ENCODE measurements at places on chromosomes 13 and 19.

GRCh38 chr19:10450853-10451609 lies 30.7 kb downstream of the PDE4A start:
- H3K4me1 ChIP-seq = peaks cover 15% of the 10 kb centered on the region
- H3K27ac ChIP-seq = no peak overlapping the region
- no peak overlapping the region for H3K4me3 ChIP-seq
- DNase-seq = no peak

DNA sequence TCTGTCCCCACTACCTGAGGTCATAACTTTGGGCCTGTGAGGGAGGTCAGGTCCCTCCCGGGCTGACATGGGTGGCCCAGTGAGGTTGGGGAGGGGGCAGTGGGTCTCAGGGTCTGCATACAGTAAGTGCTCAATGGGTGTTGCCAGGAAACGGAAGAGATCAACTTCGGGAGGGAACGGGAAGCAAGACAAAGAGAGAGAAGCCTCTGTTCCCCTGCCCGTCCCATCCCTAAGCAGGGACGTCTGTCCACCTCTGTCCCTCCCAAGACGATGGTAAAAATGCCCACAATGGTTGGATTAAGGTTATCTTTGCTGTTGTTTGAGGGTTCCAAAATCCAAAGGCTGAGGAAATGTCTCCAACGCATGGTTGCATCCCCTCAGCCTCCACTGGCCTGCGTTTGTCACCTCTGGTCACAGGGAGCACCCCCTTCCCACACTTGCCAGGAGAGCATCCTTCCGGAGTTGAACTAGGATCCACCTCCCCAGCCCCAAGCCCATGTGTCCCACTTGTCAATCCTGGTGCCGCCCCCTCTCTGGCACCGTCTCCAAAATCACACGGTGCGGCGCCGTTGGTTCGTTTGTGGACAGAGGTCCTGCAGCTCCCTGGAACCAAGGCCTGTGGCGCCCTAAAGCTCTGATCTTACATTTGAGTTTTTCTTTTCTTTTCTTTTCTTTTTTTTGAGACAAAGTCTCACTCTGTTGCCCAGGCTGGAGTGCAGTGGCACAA lies 774 bp upstream of the HOMER3 start:
- H3K27me3 ChIP-seq = peaks cover 41% of the 10 kb centered on the region
- peak overlapping the region; percentile 49 for H3K4me3 ChIP-seq
- peaks cover 4% of the 10 kb centered on the region for H3K4me1 ChIP-seq
- no peak for DNase-seq
- no peak overlapping the region for H3K27ac ChIP-seq

DNA sequence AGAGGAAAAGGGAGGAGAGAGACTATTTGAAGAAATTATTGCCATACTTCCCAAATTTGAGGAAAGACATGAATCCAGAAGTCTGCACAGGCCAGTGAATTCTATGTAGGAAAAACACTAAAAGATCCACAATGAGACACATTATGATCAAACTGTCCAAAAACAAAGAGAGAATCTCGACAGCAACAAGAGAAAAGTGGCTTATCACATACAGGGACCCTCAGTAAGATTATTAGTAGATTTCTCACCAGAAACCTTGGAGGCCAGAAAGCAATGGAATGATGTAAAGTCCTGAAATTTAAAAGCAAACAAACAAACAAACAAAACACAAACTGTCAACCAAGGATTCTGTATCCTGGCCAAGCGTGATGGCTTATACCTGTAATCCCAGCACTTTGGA lies 55.7 kb upstream of the IL17D start:
- no peak for DNase-seq
- no peak overlapping the region for H3K27ac ChIP-seq
- H3K4me3 ChIP-seq = no peak overlapping the region
- no peaks in the 10 kb centered on the region for H3K36me3 ChIP-seq
- peaks cover under 1% of the 10 kb centered on the region for H3K27me3 ChIP-seq
- H3K4me1 ChIP-seq = no peaks in the 10 kb centered on the region

DNA sequence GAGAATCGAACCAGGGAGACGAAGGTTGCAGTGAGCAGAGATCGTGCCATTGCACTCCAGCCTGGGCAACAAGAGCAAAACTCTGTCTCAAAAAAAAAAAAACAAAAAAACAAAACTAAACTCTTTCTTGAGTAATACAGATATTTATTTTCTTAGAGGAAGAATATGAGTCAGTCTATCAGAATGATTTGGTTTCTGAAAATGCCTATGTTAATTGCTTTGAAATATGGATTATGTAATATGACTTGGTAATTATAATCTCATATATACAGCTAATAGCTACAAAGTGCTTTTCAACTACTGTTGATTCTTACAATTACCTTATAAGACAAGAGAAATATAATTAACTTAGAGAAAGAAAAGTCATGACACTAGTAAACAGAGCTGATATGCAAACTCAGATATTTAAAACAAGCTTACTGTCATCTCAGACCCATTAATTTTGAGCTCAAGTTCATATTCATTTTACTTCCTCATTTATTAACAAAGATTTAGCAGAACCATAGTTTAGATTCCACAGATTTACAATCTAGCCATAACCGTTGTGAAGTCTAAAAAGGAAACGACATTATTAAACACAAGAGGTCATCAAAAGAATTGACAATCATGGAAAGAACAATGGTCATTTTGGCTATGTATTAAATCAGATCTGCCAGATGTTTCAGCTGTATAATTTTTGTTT lies 88.0 kb downstream of the TBC1D4 start:
- no peak overlapping the region for H3K27ac ChIP-seq
- no peak for DNase-seq
- H3K27me3 ChIP-seq = peaks cover 5% of the 10 kb centered on the region
- H3K36me3 ChIP-seq = no peaks in the 10 kb centered on the region
- no peaks in the 10 kb centered on the region for H3K4me1 ChIP-seq

- H3K27ac ChIP-seq = no peak overlapping the region
- no peak overlapping the region for H3K4me3 ChIP-seq
- H3K36me3 ChIP-seq = no peaks in the 10 kb centered on the region
- H3K4me1 ChIP-seq = no peaks in the 10 kb centered on the region
- peaks cover 9% of the 10 kb centered on the region for H3K27me3 ChIP-seq
Observed at GRCh38 chr19:56222901-56223300, 20.8 kb downstream of the ZSCAN5C start.
